ENCODE measurements at places on chromosomes 13 and 19. TPM values are rescaled to one million over a fixed set of nuclear protein-coding genes. Genes with fewer than 3 reads are reported as not detected.

Gene ZNF813
- 8.5 TPM for polyA plus RNA-seq

GRCh38 chr19:30061223-30062064 lies 119.4 kb downstream of the URI1 start:
- no peak for DNase-seq

DNA sequence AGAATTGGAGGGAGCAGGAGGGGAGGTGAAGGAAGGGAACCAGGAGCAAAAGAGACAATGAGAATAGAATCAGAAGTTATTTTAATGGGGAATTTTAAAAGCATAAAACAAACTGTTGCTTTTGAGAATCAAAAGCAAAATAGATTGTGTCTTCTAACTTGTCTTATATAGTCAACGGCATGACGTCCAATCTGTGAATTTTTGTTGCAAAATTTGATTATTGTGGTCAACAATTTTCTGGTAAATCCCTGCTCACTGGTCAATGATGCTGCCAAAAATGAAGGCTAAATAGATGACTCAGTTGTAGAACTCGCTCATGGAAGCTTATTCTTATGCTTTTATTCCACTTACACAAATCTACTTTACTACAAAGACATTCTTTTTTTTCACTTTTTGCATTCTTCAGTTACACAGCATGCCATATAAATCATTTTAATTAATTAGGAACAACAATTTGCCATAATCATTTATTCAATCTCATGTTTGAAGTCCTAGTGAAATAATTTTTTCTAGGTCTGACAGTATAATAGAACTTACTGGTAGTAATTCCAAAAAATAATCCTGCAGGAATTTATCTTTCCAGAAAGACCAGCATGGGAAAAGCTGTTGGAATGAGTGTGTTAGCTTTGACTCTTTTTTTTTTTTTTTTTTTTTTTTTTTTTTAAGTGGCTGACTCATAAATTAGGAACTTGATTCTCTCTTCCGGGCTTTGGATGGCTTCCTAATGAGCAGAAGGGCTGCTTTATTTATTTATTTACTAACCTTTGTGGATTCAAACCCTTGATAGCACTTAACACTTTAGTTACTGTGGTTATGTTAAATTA lies 256.9 kb downstream of the SPRY2 start:
- DNase-seq: peak; percentile 45

GRCh38 chr13:34217343-34218025 lies 399.5 kb downstream of the RFC3 start:
- DNase-seq: no peak

- peak; percentile 37 for DNase-seq
Observed at GRCh38 chr19:40190891-40191835, at the start of gene MAP3K10. Gene MAP3K10, plus strand, starts transcription at chr19:40191426. Its CDS starts 606 bp downstream, at chr19:40192032.

- DNase-seq: no peak
Observed at GRCh38 chr13:66659701-66660467, 570.3 kb downstream of the PCDH9 start.

DNA sequence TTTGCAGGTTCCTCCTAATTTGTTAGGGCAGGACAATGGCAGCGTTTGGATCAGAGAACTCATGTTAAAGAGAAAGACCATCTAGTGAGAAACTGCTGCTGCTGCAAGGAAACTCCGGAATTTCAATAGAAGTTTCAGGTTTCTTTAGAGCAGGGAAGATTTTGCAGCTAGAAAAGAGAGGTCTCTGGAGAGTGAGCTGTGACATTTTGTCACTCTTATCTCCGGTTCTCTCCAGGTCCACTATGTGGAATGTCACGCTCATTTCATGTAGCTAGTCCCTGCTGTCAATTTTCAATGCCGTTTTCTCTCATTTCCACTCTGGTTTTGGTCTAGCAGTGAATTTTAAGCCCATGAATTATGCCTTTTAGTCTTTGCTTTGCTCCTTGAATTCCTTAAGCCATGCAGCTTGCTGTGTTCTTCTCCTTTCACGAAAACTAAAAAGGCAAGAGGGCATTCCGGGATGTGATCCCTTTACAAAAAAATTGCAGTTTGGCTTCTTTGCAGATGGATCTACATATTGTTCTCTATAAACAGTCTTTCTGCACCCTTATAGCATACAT lies 46.7 kb upstream of the POSTN start:
- no peak for DNase-seq

- DNase-seq: no peak
Observed at GRCh38 chr13:91168386-91168711, 179.1 kb upstream of the MIR17HG start.
